ENCODE measurements at places on chromosomes 7 and 10.

DNA sequence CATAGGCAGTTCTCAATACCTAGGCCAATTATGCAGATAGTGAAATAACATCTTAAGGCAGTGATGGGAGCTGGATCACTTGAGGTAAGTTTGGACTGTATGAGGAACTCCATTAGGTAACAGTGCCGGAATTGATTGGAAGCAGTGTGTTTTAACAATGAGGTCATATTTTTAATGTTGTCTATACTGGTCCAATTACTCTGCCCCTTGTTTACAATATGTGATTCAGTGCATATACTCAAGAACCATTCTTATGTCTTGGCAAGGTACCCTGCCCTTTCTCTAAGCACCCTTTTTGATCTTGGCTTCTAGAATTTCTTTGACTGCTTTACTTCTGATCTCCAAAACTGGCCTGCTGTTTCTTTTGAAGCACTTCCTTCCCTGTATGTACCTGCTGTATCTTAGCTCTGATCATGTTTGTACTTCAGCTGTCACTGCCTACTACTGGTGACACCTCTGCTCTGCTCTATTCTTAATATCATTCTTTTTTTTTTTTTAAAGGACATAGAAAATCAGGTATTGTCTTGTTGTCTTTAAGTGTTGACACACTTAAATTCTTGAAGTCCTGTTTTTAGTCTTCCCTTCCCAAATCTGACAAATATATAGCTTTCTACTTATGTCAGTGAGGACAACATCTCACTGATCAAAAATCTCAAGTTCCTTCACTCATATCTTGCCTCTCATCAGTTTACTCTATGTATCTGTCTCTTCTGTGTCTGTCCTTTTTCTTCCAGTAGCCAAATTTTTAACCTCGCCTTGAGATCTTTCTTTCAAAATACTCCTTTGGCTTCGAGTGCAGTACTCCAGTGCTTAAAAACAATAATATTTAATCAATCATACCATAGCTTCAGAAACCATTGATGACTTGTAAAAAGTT lies 46.4 kb upstream of the RPA3 start:
- DNase-seq, result no peak

- no peak for DNase-seq
Measured at GRCh38 chr7:87083865-87084519, 24.5 kb upstream of the ELAPOR2 start.

DNA sequence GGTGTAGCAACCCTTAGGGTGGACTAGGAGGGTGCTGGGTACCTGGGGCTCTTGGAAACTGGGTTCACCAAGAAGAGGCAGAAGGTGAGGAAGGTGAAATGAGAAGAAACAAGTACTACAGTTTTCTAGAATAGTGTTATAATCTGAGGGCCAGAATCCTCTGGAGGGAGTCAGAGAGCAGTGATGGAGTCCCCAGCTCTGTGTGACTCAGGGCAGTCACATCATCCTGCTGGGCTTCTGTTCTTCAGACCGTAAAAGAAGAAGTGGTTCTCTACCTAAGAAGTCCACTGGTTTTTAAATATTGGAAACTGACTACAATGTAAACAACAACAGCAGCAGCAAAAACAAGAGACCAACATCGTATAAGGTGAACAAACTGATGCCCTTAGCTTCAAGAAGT lies 197.3 kb downstream of the PRPF18 start:
- DNase-seq, result peak; percentile 59

- no peak for DNase-seq
Measured at GRCh38 chr10:29882766-29883165, 176.6 kb downstream of the JCAD start.

GRCh38 chr10:109875828-109876821 lies 47.2 kb downstream of the XPNPEP1 start:
- DNase-seq, result no peak

DNA sequence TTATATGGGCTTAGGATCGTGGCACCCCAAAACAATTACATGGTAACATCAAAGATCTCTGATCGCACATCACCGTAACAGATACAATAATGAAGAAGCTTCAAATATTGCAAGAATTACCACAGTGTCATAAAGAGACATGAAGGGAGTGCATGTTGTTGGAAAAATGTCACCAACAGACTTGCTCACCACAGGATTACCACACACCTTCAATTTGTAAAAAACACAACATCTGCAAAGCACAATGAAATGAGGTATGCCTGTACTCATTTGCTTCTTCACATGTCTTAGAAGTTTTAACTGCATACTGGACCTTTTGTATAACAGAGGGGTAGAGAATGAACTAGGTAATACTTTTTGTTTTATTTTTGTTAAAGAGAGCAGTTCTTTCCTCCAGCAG lies 96.6 kb downstream of the TPST1 start:
- DNase-seq, result no peak

GRCh38 chr7:96118449-96119001 lies 203.4 kb downstream of the SLC25A13 start:
- no peak for DNase-seq

DNA sequence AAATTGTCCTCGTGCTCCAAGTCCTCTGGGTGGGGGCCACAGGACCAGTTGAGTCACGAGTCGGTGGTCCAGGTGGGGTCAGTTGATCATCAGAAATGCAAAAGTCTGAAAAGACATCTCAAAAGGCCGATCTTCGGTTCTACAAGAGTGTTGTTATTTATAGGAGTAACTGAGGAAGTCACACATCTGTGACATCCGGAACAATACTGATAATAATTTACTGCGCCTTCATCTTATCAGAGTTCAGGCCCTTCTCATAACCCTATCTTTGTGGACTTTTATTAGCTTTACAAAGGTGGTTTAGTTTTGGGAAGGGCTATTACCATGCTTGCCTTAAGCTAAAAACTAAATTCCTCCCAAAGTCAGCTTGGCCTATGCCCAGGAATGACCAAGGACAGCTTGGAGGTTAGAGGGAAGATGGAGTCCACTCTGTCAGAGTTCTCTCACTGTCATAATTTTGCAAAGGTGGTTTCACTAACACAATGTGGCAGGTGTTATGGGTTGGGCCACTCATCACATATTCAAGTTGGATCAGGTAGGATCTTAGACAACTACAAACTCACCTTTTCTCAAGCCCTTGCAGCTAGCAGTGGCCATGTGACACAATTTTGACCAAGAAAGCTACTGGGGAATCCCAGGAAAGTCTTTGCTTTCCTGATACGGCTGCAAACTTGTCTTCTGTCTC lies 54.7 kb upstream of the CHST3 start:
- DNase-seq, result no peak

GRCh38 chr7:39816462-39817060 lies 133.5 kb upstream of the CDK13 start:
- no peak for DNase-seq

- DNase-seq, result peak; percentile 71
Measured at GRCh38 chr10:97553575-97554031, 19.0 kb upstream of the ANKRD2 start.

DNA sequence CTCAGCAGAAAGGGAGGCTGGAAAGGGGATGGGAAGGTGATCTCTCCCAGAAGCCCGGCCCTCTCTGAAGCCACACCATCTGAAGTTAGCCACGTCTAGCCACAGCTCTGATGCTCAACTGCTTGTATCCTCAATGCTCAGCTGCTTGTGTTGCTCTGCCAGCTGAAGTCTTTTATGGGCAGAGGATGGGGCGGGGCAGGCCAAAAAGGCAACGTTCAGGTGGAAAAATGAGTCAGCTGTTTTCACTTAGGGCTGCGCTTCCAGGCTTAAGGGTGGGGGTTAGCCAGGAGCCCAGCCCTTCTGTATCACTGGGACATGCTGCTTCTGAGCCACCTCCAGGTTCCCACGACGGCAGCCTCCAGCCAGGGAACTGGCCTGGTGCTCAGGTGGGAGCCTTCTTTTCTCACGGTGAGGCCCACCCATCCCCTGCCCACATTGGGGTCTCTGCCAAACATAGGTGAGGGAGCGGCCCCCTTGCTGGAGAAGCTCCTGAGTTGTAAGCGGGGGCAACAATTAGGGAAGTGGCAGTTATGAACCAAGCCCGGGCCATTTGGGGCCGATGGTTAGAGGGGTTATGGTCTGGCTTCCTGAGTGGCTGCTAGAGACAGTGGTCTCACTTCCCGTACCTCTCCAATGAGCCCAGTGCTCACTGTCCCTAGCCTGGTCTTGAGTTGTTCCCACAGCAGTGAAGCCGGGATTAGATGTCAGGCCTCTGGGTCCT lies 44.9 kb upstream of the CNPY1 start:
- no peak for DNase-seq

- no peak for DNase-seq
Measured at GRCh38 chr7:55309040-55309991, 55.8 kb upstream of the LANCL2 start.

DNA sequence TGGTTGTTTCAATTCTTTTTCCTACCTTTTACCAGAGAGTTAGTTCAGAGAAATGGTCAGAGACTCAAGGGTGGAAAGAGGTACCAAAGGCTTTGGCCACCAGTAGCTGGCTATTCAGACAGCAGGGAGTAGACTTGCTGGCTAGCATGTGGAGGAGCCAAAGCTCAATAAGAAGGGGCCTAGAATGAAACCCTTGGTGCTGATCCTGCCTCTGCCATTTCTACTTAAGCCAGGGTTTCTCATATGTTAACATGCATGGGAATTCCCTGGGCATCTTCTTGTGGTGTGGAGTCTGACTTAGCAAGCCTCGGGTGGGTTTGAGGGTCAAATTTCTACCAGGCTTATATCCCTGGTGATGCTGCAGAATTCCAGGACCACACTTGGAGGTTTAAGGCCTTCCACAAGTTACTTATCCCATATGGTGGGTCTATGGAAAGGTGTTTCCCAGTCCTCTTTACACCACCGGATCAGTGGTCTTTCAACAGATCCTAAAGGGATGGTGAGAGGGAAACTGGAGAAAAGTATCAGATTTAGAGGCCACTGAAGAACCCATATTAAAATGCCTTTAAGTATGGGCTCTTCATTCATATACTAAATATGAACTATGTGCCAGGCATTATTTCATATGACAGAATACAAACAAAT lies 3.2 kb downstream of the IL6 start:
- DNase-seq, result peak; percentile 14

- DNase-seq, result no peak
Measured at GRCh38 chr7:5222841-5223411, 32.9 kb downstream of the WIPI2 start.

DNA sequence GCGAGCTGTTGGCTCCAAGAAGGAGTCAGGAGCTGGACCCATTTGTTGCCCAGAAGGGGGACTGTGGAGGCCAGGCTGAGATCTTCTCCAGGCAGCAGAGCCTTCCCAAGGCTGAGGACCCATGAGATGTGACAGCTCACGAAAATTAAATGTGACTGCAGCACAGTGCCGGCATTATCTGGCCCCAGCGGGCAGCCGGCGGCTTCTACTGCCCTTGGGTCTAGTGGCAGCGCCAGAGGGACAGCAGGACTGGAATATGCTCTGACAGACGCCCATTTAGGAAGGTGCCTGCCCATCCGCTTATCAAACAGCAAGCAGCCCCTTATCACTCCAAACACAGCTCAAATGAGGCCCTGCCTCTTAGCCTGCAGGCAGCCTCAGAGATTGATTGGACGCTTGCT lies 122.9 kb upstream of the LYZL2 start:
- no peak for DNase-seq

- DNase-seq, result no peak
Measured at GRCh38 chr7:87885018-87885417, 8.7 kb downstream of the DBF4 start.

- peak; percentile 79 for DNase-seq
Measured at GRCh38 chr10:14556285-14556956, 218.3 kb downstream of the FAM107B start.

DNA sequence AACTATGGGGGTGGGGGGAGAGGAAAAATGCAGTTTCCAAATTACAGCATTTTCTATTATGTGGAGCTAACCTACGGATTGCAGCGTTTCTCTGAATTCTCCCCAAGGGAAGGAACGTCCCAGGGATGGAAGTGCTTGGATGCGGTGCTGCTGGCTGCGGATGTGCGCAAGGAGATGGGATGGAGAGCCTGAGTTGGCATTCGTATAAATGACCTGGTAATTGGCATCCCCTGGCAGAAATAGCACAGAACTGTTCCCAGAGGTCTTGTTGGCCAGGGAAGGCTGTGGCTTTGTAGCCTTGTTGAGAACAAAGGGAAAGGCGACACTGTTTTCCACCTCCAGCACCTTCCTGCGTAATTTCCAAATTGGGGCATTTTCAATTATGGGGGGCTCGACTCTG lies 2.7 kb downstream of the ORAI2 start:
- no peak for DNase-seq

DNA sequence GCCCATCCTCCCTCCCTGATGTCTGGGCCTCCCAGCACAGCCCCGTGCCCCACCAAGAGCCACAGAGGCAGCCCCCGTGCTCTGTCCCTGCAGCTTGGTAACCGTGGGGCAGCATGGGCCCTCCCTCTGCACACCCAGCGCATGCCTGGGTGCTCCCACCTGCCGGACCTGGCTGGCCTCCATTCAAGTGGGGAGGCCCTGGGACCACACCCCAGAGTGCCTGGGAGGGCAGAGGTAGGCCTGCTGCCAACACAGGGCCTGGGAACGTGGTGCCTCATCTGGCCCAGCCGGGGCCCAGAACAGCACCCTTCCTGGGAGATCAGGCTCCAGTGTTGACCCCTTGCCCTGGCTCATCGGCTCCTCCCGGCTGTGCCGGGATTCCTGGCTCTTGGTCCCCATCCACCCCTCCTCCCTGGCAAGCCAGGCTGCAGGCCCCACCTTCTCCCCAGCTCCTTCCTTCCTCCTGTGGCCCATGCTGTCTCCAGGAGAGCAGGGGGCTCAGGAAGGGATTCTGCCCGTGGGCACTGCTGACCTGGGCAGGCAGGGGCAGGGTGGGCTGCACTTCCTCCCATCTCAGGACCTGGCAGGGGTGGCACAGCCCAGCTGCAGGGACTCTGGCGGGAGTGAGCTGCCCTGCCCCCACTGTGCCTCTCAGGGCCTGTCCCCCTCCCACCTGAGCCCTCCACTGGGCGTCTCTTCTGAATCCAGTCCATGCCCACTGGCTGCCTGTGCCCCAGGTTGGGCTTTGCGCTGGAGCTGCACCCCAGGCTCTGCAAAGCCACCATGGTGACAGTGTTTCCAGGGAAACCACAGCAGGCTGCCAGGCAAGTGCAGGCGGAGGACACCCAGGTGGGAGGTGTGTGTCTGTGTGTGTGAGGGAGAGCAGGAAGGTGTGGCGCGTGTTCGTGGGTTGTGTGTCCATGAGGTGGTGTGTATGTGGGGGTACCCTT lies 32.6 kb downstream of the PWWP2B start:
- no peak for DNase-seq

GRCh38 chr10:52632591-52632990 lies 140.0 kb downstream of the MBL2 start:
- no peak for DNase-seq

All from Karpas-422 (cell line).